ENCODE measurements at places on chromosomes 4 and X.

GRCh38 chrX:7111518-7111917, 36.0 kb upstream of the STS start:
- no peaks in the 10 kb centered on the region for H3K27me3 ChIP-seq
- H3K4me3 ChIP-seq = no peak overlapping the region
- peaks cover 14% of the 10 kb centered on the region for H3K4me1 ChIP-seq
- no peak overlapping the region for H3K27ac ChIP-seq
- peaks cover 7% of the 10 kb centered on the region for H3K36me3 ChIP-seq

- no peak overlapping the region for H3K4me3 ChIP-seq
Measured at GRCh38 chr4:115515772-115516171, 402.4 kb upstream of the NDST4 start.

GRCh38 chr4:83276299-83277040, 8.1 kb downstream of the COQ2 start:
- H3K4me1 ChIP-seq = peaks cover 23% of the 10 kb centered on the region
- no peaks in the 10 kb centered on the region for H3K27me3 ChIP-seq
- H3K27ac ChIP-seq = peak overlapping the region; percentile 75
- H3K36me3 ChIP-seq = peaks cover 55% of the 10 kb centered on the region
- DNase-seq = no peak

DNA sequence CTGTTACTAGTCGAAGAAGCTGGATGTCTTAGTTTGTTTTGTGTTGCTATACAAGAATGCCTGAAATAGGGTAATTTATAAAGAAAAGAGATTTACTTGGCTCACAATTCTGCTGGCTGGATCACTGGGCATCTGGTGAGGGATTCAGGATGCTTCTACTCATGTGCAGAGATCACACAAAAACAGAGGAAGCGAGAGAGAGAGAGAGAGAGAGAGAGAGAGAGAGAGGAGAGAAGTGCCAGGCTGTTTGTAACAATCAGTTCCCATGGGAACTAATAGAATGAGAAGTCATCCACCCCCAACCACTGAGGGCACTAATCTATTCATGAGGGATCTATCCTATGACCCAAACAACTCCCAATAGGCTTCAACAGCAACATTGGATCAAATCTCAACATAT, 66.2 kb upstream of the FAM9A start:
- H3K4me1 ChIP-seq = no peaks in the 10 kb centered on the region
- H3K36me3 ChIP-seq = no peaks in the 10 kb centered on the region
- peaks cover 5% of the 10 kb centered on the region for H3K27me3 ChIP-seq
- H3K4me3 ChIP-seq = no peak overlapping the region

DNA sequence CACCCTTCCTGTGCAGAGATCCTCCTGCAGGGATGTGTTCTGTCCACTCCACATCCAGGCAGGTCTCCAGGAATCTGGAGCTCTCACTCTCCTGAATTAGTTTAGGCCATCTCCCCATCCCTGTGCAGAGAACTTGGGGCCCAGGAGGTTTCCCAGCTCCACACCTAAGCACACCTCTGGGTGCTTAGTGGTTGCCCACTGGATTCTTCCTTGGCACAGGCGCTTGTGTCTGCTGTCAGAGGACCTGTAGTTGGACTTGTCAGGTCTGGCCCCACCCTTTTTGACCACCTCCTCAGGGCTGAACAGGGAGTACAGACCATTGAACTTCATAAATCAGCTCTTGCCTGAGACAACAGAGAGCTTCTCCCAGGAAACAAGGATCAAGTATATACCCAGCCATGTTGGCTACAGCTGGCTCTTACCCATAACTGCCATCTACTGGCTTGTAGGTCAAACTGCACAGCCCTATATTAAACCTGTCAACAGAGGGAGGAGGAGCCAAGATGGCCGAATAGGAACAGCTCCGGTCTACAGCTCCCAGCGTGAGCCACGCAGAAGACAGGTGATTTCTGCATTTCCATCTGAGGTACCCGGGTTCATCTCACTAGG, 275.5 kb downstream of the PPARGC1A start:
- no peaks in the 10 kb centered on the region for H3K27me3 ChIP-seq
- no peaks in the 10 kb centered on the region for H3K36me3 ChIP-seq
- no peaks in the 10 kb centered on the region for H3K4me1 ChIP-seq
- H3K4me3 ChIP-seq = no peak overlapping the region
- H3K27ac ChIP-seq = no peak overlapping the region
- peak; percentile 56 for DNase-seq

DNA sequence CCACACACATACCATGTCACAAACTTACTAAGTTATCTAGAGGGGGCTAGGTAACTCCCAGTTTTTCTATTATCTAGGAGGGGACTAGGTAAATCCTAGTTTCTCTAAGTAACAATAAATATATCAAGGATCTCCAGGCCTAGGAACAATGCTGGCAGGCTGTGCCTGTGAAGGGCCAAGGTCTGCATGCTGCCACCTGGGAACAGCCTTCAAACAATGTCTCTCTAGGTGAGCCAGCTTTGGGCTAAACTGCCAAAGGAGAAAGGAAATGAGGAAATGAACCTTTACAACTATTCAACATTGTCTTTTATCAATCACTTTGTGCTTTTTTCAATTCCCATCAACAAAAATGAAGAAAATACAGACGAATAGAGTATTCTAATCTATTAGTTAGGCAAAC, 23.2 kb downstream of the NAF1 start:
- peaks cover 17% of the 10 kb centered on the region for H3K36me3 ChIP-seq
- peaks cover 4% of the 10 kb centered on the region for H3K4me1 ChIP-seq
- no peak overlapping the region for H3K4me3 ChIP-seq
- H3K27ac ChIP-seq = no peak overlapping the region
- H3K27me3 ChIP-seq = no peaks in the 10 kb centered on the region

GRCh38 chr4:104818579-104818978, 323.9 kb upstream of the CXXC4 start:
- no peaks in the 10 kb centered on the region for H3K4me1 ChIP-seq
- no peak overlapping the region for H3K4me3 ChIP-seq
- H3K36me3 ChIP-seq = no peaks in the 10 kb centered on the region
- H3K27me3 ChIP-seq = no peaks in the 10 kb centered on the region

DNA sequence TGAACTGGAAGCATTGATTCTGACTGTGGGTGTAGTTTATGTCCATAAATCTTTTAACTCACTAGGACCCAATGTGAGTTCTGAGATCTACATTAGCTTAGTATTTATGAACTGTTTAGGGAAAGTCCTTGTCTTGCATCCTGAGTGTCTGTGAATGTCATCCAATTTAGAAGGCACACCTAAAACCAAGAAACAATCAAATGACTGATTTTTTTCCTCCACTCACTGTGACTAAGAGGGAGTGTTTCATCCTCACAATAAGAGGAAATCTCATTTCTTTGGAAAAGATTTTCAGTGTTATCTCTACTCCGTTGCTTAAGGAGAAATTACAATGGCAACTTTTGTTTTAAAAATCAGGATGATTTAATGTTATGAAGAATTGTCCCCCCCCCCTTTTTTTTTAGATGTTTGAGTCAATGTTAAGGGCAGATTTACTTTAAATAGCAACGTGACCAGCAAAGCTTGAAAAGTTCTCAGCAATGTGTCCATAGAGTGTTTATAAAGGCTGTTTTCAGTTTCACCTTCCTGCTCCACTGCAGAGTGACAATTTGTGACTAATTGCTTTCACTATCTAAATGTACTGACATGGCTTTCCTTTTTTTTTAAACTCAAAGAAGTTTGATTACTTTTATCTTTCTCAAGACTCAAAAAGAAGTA, 173.0 kb downstream of the SPCS3 start:
- DNase-seq = no peak
- H3K27ac ChIP-seq = peak overlapping the region; percentile 74
- peak overlapping the region; percentile 51 for H3K4me3 ChIP-seq
- H3K27me3 ChIP-seq = no peaks in the 10 kb centered on the region
- no peaks in the 10 kb centered on the region for H3K36me3 ChIP-seq

GRCh38 chr4:107255596-107255995, 219.5 kb upstream of the DKK2 start:
- no peak overlapping the region for H3K4me3 ChIP-seq
- no peaks in the 10 kb centered on the region for H3K4me1 ChIP-seq
- no peak overlapping the region for H3K27ac ChIP-seq
- H3K27me3 ChIP-seq = no peaks in the 10 kb centered on the region

GRCh38 chr4:43391069-43391468, 498.6 kb downstream of the GRXCR1 start:
- no peaks in the 10 kb centered on the region for H3K4me1 ChIP-seq
- no peaks in the 10 kb centered on the region for H3K36me3 ChIP-seq
- H3K4me3 ChIP-seq = no peak overlapping the region
- no peak overlapping the region for H3K27ac ChIP-seq
- no peaks in the 10 kb centered on the region for H3K27me3 ChIP-seq

DNA sequence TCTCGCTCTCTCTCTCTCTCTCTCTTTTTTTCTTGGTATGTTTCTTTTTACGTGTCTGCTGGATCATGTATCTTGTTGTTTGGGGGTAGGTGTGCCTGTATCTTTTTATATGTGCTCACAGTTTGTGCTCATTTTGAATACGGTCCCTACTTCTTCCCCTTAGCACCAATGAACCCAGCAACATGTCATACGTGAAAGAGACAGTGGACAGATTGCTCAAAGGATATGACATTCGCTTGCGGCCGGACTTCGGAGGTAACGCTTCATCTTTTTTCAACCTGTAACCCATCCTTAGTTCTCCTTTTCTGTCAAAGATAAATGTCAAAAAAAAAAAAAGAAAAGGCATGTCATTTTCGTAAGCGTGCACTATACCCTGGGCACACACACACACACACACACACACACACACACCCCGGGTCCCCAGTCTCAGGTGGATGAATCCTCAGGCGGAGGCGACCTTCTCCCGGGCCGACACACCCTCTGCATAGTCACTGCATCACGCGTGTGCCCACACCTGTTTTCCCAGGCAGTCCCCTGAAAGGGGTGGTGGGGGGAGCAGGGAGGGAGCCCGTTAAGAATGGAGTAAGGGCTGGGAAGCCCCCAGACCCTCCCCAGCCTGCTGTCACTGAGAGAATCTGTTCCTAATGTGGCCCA, 511 bp downstream of the GABRB1 start:
- H3K27ac ChIP-seq = no peak overlapping the region
- DNase-seq = peak; percentile 55
- H3K27me3 ChIP-seq = peaks cover 45% of the 10 kb centered on the region
- peaks cover 2% of the 10 kb centered on the region for H3K36me3 ChIP-seq
- H3K4me1 ChIP-seq = peaks cover 17% of the 10 kb centered on the region

All from activated CD4-positive, alpha-beta T cell treated with anti-CD3 and anti-CD28 coated beads, Interleukin-2, amount 10 ng/mL, durations not matched to agents 24 days and 14 days (primary cell).